ENCODE measurements at places on chromosomes 5 and 9.

GRCh38 chr9:90142580-90142979 is 500.0 kb downstream of the DIRAS2 start:
- DNase-seq, result no peak

- DNase-seq, result no peak
These were observed 11.2 kb downstream of the IRF1 start for GRCh38 chr5:132479111-132479951.

DNA sequence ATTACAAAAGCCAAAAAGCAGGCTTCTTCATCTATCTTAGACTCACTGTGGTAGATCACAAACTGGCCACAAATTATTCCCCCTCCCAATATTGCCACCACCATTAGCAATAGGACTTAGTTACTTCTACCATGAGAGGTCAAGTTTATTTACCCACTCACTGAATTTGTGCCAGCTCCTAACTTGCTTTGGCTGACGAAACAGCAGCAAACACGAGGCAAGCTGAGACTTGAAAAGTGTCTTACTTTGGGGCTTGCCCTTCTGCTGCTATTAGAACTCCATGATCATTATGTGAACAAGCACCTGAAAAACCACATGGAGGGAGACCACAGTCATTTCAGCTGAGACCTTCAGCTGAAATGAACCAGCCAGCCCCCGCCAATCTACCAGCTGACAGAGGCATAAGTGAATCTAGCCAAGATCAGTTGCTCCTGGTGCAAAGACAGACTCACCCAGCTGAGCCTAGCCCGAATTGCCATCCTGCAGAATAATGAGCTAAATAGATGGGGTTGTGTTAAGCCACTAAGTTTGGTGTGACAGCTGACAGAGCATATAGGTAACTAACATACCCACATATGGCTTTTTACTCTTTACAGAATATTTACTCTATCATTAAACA is 5.7 kb downstream of the WDR41 start:
- DNase-seq, result peak; percentile 27

DNA sequence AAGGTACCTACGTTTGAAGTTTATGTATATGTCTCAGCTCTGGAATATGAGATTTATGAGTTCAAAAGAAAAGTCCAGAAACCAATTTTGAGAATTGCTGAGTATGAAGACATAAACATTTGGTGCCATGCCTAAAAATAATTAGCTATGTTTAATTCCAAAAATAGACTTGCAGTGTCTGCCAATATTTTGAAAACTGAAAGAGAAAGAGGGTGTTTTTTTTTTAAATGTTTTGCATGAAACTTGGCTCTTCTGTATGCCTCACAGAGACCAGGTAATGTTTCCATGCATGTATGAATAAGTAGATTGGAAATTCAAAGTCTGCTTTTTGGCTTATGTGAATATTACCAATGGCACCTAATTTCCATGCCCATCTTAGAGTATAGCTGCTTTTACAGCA is 634.4 kb upstream of the C9orf72 start:
- DNase-seq, result peak; percentile 87

DNA sequence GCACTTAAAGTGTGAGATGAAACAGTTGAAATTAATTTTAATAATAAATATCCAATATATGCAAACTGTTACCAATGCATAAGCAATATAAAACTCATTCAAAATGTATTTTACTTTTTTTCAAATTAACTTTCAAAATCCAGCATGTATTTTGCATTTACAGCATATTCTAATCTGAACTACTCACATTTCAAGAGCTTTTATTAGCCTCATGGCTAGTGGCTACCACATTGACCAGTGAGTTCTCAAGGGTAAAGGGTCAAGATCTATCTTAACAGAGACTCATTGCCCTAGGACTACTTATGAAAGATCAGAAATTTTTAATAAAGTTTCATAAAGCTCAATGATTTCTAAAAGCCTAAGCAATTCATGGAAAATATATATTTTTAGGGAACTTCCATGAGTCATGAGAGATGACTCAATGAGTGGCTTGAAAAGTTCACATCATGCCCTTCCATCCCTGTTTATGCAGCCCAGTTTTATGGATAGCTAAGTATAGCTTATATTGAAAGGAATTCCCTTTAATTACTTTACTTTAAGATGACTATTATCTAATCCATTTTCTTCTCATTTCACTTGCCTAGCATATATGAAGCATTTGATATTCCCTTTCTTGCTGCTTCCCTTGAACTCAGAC is 608.6 kb downstream of the SLCO4C1 start:
- DNase-seq, result no peak

- DNase-seq, result no peak
These were observed 133.0 kb downstream of the CDH18 start for GRCh38 chr5:19855031-19855430.

DNA sequence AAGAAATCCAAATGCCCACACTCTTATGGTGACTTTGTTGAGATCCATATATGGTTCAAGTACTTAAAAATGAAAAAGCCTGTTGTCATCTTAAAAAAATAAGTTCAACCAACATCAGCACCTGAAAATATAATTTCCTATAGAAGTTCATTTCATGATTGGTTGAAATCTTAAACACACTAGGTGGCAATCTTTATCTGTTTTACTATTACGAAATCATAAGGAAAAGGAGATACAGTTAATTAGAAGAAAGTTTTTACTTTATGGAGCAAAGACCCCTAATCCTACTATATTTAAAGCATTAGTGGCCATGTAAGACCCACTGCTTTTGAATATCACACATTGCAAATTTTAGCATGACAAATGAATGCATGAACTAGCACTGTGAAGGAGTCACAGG is 616.0 kb downstream of the RAB3C start:
- DNase-seq, result no peak

DNA sequence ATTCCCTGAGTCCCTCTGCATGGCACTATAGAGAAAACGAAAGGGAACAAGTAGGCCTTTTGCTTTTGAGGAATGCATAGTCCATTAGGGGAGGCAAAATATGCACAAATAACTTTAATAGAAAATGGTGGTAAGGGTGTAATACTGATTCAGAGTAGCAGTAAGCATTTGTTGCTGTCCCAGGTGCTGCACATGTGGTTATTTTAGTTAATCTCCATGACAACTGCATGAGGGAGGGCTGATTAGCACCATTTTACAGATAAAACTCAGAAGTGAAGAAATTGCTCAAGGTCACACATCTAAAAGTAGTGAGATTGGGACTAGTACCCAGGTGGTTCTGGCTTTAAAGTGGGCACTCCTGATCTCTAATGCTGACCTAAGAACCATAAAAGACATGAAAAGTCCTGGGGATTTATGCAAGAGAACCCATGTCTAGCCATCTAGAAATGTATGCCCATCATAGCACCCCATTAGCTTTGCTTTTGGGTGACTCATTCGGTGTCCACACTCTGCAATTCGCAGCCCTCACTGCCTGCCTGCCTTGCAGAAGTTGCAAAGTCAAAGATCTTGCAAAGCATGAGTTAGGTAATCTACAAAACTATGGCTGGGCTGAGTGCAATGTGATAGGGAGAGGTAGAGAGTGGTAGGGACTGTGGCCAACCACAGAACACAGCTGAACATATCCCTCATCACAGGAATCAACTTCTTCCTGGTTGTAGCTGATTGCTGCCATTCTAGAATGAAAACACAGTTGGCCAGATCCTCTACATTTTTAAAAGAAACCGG is 195.2 kb downstream of the PTTG1 start:
- DNase-seq, result no peak

GRCh38 chr9:76109953-76110352 is 219.5 kb downstream of the PCSK5 start:
- no peak for DNase-seq

DNA sequence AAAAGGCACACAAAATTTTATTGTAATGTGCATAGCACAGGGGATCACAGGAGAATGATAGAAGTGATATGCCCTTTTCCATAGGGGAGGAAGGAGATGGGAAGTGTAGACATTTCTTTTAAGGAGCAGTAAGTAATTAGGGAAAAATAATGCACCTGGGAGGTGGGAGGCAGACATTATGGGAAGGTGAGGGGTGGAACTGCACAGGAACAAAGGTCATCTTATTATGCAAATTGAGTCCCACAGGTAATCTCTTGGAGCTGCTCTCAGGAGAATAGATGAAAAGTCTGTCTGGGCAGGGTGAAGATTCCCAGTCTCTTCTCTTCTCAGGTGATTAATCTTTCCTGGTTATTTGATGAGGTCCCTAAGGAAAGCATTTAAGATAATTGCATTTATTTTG is 331.5 kb downstream of the ENC1 start:
- no peak for DNase-seq

DNA sequence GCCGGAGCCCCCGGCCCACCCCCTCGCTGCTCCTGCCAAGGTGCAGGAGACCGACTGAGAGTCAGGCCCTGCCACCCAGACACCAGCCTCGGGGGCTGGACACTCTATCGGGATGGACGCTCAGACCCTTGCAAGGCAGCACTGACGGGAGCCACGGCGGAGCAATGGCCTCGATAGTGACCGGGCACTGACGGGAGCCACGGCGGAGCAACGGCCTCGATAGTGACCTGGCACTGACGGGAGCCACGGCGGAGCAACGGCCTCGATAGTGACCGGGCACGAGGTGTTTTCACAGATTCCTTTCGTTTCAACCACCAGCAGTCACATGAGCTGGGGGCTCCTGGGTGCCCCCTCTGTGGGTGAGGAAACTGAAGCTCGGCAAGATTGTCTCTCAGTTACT is 123.6 kb upstream of the PPP1R26 start:
- no peak for DNase-seq

- no peak for DNase-seq
These were observed 1312.0 kb upstream of the WWC1 start for GRCh38 chr5:166979307-166979895.

DNA sequence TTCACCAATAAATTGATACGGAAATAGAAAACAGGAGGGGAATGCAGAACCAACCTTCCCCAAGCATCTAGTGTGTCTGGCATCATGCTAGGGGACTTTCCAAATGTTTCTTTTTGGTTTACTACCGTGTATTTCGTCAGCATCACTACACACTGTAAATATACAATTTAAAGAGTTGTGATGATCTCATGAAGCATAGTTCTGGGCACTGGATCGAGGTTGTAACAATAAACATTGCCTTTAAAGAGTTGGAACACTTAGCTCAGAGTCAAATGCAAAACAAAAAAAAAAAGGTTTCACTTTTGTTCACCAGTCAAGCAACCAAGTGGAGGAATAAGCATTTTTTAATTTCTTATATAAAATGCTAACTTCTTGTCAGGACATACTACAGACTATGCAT is 2.9 kb upstream of the SCAI start:
- DNase-seq, result no peak

GRCh38 chr5:88878976-88879375 is 4.0 kb downstream of the MEF2C start:
- peak; percentile 43 for DNase-seq

GRCh38 chr5:113162208-113162607 is 185.6 kb downstream of the DCP2 start:
- no peak for DNase-seq

DNA sequence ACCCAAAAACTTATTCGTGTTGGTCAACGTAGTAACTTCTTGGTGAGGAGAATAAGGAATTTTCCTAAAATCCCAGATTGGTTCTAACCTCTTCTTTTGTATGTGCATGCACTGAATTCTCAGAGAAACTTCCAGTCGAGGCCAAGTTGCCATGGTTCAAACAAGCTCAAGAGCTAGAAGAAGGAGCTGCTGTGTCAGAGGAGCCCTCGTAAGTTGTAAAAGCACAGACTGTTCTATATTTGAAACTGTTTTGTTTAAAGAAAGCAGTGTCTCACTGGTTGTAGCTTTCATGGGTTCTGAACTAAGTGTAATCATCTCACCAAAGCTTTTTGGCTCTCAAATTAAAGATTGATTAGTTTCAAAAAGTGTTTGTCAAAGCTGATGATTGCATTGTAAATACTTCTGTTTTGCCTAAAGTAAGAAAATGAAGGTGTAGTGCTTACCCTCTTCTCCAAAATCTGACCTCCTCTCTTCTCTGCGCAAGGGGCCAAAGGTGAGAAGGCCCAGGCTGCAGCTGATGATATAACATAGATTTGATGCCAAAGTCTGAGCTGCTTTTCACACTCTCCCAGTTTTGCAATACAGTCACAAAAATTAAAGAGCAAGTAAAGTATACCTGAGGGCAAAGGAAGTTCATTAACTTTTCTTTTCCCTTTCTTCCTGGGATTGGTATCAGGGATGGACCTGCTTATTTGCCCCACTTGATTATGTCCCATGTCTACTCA is 210.8 kb downstream of the ADAMTSL1 start:
- DNase-seq, result no peak

DNA sequence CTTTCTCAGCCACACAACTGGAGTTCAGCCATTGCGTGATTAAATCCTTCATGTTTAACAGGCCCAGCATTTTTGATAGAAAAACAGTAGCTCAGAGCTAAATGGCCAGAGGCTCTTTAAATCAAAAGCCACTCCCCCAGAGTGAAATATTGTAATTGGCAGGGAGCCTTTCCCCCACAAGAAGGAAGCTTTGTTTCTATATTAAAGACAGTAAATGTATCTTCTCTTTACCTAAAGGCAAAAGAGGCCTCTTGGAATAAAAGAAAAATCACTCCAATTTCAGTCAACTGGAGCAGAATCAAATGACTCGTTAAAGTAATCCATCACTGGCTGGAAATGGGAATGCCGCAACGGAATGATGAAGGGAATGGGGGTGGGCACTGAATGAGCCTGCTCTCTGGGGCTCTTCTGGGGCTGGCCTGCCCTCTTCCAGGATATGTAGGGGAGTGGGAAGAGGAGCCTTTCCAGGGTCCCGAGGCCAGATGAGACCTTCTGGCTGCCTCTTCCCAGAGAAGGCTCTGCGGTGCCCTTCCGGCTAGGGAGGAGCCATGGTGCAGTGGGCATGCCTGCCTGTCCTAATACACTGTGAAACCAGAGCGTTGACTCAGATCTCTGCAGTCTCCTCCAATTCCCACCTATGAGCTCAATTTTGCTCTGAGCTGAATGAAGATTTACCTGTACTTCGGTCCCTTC is 45.2 kb downstream of the ANKDD1B start:
- no peak for DNase-seq

DNA sequence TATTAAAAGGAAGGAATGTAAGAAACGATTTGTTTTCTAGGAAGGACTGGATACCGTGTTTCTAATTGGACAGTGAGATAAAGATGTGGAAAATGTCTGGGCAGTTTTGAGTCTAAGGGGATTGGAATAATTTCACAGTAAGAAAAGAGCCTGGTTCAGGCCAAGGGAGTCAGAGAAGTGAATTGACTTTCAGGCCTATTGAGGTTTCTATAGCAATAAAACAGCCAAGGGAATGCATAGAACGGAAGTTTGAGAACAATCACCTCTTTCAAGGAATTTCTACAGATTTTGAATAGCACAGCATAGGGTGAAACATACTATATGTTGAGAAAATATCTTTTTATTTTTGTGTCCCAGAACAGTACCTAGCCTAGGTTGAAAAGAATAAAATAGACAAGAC is 271.6 kb upstream of the TRPM3 start:
- DNase-seq, result no peak

Data from NCI-H446 treated with DMSO at 0.1 percent for 48 hours (cell line).